Cardiac ventricle fibroblast (primary cell): ENCODE measurements at places on chromosomes 7 and 10. TPM values are rescaled to one million over a fixed set of nuclear protein-coding genes. Genes with fewer than 3 reads are reported as not detected.

The IDI1 gene
- 33.1 and 38.3 TPM in 2 replicates for total RNA-seq

The C10orf90 gene
- 0.15 and 2.1 TPM in 2 replicates for total RNA-seq

The ZNF511 gene
- 14.3 and 25.5 TPM in 2 replicates for total RNA-seq

The MEIG1 gene
- total RNA-seq: not detected in 2 replicates

The CLDN3 gene
- not detected in 2 replicates for total RNA-seq

The C10orf105 gene
- total RNA-seq: 0.06 TPM in 1 of 2 replicates, not detected in the other

The CLCN1 gene
- not detected in 2 replicates for total RNA-seq

The RARRES2 gene
- 24.6 and 30.5 TPM in 2 replicates for total RNA-seq

The SAMD9L gene
- 6.5 and 6.9 TPM in 2 replicates for total RNA-seq

The SPOCK2 gene
- total RNA-seq: 1.4 TPM in 2 replicates

The NRCAM gene
- 26.5 and 33.5 TPM in 2 replicates for total RNA-seq

The NRG3 gene
- total RNA-seq: 0.05 TPM in 1 of 2 replicates, not detected in the other

The FAM25C gene
- total RNA-seq: not detected in 2 replicates

The SMKR1 gene
- not detected in 2 replicates for total RNA-seq

The OR2A5 gene
- total RNA-seq: not detected in 2 replicates
